ENCODE measurements at places on chromosomes 5 and 9.

GRCh38 chr5:181005791-181006190, 17.1 kb downstream of the BTNL3 start:
- DNase-seq: no peak

GRCh38 chr9:95057101-95057500, 260.4 kb downstream of the FANCC start:
- no peak for DNase-seq

- no peak for DNase-seq
Observed at GRCh38 chr9:35909274-35909673, at the start of gene SPAAR. Gene SPAAR, plus strand, starts transcription at chr9:35909490. Its CDS starts 974 bp downstream, at chr9:35910464.

DNA sequence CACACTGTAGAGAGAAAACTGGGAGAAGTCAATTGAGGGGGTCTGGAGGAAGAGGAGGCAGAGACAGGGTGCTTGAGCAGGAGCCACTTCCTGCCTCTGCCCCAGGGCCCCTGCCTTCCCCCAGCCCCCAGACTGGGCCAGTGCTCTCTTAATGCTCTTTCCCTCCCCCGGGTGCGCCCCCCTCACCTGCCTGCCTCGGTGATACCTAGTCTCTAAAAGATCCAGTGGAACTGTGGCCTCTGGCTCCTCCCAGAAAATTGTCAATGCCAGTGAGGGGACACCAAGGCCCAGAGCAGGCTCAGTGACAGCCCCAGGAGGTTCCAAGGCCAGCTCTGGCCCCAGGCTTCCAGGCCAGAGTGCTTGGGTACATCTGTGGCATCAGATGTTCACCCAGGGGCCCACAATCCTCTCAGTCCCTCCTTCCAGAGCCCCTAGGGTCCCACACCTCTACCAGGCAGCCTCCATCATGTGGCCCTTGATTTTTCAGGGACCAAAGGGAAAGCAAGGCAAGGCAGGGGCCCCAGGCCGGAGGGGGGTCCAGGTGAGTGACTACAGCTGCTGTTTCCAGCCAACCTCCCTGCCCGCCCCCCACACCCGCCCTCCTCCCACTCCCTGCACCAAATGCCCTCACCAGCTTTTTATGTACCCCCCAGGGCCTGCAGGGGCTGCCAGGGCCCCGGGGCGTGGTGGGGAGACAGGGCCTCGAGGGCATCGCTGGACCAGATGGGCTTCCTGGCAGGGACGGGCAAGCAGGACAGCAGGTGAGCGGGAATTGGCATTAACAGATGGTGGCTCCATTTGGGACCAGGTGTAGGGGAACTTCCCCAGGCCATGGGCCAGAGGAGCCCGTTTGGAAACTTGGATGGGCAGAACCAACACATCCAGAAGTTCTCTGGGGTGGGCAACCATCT, 33.1 kb upstream of the ORM1 start:
- no peak for DNase-seq

DNA sequence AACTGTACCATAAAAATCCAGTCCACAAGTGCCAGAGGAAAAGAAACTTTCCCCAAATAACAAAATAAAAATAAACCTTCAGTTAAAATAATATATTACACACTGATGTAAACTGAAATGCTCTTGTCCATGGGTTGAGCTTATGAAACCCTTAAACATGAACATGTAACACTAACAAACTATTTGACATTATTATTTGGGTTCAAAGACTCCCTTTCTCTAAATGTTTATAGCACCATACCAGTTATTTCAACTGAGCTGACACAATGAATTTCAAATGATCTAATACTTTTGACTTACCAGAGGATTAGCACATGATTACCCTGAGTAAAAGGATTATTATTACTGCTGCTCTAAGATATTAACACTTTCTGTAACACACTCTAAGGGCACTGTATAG, 251.1 kb downstream of the BNC2 start:
- no peak for DNase-seq

DNA sequence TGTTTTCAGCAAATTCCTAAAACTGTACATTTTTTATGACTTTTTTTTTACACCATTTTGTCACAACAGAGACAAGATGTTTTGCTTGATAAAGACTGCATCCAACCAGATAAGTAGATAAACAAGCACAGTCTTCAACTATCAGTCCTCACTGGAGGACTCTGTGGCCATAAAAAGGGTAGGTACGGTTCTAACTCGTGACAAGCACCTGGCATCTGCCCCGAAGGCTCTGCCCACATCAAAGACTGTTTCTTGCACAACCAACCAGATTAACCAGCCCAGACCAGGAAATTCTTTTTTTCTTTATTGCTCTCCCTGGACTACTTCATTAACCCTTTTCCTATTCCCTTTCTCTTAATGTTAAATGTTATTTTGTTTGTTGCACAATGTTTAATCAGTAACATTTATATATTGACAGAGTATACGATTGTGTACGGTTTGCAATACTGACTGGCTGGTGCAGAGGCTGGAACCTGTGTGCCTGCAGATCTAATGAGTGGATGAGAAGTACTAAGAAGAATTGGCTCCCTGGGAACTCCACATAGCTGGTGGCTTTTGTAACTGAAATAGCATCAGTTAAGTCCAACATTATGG, 74.1 kb downstream of the SERINC5 start:
- DNase-seq: no peak

DNA sequence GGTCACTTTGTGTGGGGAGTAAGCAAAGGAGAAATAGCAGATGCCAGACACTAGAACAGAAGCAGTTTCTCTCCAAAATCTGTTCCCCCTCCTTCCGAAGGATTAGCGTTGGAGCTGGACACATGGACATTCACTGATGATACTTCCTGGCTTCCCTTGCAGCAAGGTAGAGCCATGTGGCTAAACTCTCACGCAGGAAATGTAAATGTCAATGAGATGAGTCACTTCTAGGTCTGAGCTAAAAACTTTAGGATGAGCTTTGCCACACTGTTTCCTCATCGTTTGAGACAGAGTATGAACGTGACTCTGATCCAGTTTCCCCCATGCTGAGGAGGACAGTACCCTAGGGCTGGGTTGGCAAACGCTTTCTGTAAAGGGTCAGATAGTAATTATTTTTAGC, 5.1 kb downstream of the BHMT2 start:
- DNase-seq: no peak

- DNase-seq: no peak
Observed at GRCh38 chr9:105646879-105647594, 15.2 kb upstream of the TAL2 start.

DNA sequence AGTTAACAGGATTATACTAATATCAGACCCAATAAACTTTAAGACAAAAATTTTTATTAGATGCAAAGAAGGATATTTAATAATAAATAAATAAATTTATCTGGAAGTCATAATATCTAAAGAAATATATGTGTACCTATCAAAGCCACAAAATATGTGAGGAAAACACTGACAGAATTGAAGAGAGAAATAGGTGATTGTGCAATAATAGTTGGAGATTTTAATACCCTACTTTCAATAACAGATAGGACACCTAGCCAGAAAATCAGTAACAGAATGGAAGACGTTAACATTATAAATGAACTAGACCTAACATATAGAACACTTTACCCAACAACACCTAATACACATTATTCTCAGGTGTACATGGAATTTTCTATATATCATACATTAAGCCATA, 541.4 kb upstream of the SMC2 start:
- no peak for DNase-seq

All from midbrain (tissue), 1 donor.